NK-92 treated with Interleukin-12 subunit alpha and Interleukin-12 subunit beta, amount 100 ng/mL, for 24 hours (cell line): ENCODE measurements at places on chromosomes 5 and 9.

GRCh38 chr5:585962-586628 is 26.0 kb upstream of the CEP72 start:
- DNase-seq, result no peak

DNA sequence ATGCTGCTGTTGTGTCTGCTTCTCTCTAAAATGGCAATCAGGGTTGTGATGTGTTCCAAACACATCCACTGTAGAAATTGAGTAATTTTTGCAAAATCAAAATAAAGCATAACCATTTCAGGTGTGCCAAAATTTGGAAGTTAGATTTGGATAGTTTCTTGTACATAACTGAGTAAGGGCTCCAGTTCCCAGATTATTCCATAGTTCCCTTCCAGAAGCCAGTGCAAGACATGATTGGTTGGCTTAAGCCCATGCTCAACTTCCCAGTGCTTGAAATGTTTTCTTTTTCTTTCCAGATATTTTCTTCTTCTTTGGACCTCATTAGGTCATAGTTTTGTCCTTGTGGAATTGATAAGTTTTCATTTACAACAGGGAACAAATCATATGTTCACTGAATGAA is 64.2 kb downstream of the SNCAIP start:
- no peak for DNase-seq

- DNase-seq, result no peak
Observed at GRCh38 chr5:128667152-128667551, 129.1 kb upstream of the FBN2 start.

GRCh38 chr5:11525020-11525419 is 379.2 kb downstream of the CTNND2 start:
- no peak for DNase-seq

DNA sequence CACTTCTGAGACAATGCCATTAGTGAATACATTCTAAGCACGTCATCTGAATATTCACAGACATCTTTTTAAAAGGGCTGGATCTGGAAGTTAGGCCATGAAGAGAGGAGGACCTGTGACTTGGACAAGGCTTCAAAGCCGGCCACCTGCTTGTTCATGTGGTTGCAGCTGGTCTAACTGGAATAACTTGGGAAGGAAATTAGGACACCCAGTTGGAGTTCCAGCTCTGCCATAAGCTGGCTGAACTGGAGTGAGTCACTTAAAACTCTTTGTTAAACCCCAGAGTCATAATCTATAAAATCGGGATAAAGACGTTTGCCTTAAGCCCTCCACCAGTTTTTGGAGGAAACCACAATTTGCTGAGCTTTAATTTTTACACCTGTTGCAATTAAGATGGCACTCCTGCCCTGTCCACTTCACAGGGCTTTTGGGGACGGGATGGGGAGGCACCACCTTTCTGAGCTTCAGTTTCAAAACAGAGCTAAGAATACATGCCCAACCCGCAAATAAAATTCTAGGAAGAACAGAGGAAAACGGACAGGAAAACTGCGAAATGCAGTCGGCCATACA is 536 bp upstream of the STX17 start:
- no peak for DNase-seq

- no peak for DNase-seq
Observed at GRCh38 chr5:130724658-130725057, 440.4 kb downstream of the HINT1 start.

GRCh38 chr5:32507738-32508434 is 63.3 kb upstream of the ZFR start:
- DNase-seq, result no peak

- DNase-seq, result no peak
Observed at GRCh38 chr5:143284521-143284920, 119.0 kb downstream of the NR3C1 start.

GRCh38 chr5:135977375-135977928 is 22.7 kb upstream of the LECT2 start:
- DNase-seq, result no peak

DNA sequence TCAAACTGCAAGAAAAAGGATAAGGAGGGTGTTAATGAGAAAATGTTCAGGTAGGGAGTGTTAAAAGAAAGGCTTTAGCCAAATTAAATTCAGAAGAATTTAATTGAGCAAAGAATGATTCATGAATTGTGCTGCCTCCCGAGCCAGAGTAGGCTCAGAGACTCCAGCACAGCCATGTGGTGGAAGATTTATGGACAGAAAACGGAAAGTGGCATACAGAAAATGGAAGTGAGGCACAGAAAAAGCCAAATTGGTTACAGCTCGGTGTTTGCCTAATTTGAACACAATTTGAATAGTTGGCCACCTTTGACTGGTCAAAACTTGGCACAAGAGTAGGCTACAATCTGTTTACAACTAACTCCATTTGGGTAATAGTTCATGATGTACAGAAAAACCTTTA is 9.6 kb upstream of the SLC30A5 start:
- no peak for DNase-seq

GRCh38 chr9:84621811-84622210 is 47.7 kb upstream of the NTRK2 start:
- no peak for DNase-seq

DNA sequence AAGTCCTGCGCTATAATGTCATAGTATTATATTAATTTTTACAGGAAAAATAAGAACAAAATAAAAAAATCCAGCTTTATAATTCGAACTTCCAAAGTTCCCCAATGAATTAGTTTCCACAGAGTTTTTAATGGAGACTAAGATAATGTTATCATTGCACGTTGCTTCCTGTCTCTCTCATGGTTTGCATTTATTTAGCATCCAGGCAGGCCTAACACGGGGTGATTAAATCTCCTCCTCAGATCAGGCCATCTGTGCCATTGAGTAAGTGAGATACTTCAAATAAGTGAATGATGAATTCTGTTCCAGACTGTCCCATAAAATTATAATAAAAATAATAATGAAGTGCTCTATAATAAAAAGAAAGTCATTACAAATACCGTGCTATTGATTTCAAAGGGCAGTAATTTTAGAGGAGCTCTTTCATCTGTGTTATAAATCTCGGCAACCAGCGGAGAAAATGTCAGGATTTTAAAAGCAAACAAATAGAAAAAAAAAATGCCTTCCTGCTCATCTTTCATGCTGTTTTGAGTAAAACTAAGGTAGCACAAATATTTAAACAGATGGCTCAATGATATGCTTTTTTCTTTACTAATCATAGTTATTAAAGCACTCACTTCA is 570.6 kb upstream of the ZNF608 start:
- DNase-seq, result no peak

DNA sequence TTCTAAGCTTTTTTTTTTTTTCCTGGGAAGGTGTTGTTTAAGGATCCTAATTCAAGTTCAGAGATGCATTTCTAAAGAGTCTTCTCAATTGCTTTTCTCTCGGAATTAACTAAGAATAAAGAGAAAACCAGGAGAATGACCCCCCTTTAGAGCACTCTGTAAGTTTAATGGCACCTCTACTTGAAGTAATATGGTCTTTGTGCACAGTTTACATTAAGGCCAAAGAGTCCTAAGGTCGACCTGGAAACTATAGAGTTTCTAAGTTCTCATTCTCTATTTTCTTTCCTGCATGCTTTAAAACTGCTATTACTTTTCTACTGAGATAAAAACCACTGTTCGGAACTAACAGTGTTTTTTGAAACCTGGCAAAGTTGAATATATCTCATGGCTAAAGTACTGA is 923.1 kb upstream of the CDH10 start:
- DNase-seq, result no peak

DNA sequence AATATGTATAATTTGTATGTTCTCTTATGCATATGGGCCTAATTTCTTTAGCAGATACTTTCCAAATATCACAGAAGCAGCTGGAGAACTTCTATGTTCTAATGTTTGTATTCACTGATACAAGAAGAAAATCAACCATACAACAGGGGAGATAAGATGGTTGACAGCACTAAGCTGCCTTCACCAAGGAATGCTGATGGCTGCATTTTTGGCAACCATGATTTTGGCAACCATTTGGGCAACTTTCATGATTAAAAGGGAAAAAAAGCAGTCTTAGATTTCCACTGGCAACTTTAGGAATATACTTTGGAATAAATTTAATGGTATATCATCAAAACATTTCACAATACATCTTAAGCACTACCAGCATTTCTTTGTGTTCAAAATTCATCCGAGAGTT is 740.3 kb upstream of the CDH6 start:
- no peak for DNase-seq

DNA sequence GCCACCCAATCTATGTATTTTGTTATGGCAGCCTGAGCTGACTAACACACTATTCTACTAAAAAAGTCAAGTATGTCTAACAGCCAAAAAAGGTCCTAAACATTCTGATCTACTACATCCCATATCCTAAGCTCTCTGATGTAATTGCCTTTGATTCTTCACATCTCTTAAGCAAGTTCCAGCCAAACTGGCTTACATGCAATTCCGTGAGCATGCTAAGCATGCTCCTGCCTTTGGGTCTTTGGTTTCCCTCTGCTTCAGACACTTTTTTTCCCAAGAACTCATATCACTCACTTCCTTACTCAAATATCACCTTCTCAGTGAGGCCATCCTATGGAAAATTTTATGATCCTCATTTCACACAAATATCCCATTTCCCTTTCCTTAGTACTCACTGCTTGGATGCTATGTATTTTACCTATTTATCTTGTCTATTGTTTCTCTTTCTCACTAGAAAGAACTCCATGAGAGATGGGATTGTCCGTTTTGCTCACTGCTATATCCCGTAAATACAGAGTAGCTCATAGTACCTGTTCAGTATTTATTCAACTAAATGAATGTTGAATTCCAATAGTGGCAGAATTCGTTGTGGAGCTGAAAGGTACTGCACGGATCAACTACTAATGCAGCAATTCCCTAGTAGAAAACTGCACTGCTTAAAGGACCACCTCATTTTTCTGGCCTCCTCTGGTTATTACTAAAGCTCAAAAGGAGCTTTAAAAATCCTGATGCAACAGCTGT is 2.3 kb upstream of the SLC12A2 start:
- DNase-seq, result no peak

DNA sequence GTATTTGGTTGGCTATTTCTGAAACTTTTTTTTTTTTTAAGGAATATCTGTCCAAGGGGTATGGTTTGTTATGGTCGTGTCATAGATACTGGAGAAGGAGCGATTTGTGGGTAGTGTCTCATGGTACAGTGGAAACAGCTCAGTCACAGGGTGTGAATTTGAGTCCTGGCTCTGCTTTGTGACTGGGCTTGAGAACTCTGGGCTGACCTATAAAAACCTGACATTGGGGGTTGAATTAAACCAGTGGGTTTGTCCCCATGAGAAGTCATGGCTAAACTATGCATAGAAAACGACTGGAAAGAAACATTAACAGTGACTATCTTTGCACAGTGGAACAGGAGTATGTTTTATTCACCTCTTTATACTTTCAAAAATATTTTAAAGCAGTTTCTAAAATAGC is 54.7 kb downstream of the MACROH2A1 start:
- no peak for DNase-seq

DNA sequence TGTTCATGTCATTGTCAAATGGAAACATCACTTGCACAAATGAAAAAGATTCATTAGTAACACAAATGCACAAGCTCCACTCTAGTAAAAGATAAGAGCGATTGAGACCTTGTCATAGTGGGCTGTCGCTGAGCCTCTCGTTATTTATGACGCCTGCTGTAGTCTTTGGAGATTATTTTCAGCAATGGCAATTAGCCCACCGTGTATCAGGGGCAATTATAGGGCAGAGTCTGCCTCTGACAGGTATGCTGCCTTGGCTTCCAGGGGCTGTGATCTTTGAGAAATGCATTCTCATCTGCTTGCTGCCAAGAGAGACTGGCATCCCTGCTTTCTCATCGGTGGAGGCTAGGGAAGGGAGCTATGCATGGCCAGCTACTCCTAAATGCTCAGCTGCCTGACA is 426.8 kb upstream of the CLINT1 start:
- no peak for DNase-seq

DNA sequence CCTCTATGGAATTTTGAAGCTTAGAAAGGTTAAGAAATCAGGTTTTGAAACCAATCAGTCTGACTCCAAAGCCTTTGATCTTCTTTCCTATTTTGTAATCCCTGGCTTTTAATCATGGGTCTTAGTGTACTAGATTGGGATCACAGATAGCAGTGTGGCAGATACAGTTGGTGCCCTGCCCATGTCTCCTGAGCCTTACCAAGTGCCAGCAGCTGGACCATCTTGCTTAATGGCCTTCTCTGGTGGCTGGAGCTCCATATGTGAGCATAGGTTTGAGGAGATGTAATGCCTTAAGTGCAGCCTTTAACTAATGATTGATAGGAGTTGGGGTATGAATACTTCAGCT is 16.7 kb upstream of the RIC1 start:
- no peak for DNase-seq

DNA sequence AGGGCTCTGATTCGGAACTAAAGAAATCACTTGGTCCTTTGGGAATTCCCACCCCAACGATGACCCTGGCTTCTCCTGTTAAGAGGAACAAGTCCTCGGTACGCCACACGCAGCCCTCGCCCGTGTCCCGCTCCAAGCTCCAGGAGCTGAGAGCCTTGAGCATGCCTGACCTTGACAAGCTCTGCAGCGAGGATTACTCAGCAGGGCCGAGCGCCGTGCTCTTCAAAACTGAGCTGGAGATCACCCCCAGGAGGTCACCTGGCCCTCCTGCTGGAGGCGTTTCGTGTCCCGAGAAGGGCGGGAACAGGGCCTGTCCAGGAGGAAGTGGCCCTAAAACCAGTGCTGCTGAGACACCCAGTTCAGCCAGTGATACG is 83.4 kb downstream of the GOLPH3 start:
- DNase-seq, result no peak

GRCh38 chr5:35671541-35672295 is 54.1 kb downstream of the SPEF2 start:
- no peak for DNase-seq

DNA sequence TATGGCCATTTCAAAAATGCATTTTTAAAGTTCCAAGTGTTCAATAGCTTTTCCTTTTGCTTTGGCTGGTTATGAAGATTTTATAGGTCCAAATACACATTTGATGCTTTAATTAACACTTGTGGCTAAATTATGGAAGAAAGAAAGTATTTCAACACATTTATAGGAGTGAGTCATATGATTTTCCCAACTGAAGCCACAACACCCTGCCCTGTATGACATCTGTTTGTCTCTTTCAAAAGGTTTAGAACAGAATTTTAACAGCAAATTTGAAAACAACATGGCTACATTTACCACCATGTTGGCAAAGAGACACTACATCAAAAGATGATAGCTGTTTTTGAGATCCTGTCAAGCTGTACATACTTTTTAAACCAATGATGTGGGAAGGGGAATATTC is 99.4 kb downstream of the TMEM174 start:
- DNase-seq, result no peak

DNA sequence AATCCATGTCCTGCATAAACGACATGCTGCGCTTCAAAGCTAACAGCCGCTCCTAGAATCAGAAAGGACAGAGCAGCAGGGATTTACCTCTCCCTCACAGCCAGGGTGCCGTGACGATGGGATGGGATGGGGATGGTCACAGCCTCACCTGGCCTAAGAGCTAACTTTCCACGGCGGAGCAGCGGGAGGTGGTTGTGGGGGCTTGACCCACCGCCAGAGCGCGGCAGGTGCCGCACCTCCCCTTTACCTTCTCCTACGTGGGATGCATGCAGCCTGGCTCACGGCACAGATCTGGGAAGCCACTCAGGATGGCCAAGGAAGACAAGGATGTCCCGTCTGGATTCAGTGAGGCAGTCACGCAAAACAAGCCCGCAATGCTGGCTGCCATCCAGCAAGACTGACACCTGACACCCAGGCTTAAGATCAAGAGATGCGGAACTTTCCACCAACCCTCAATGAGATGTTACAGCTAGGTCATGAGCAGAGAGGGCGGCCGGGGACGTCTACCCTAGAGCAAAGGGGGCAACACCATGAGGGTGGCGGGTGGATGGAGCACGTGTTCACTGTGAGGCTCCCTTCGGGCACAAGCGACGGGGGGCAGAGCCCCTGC is 5.8 kb downstream of the BRD9 start:
- DNase-seq, result no peak

GRCh38 chr9:35882263-35882848 is 12.2 kb upstream of the OR13J1 start:
- DNase-seq, result peak; percentile 48
